ENCODE measurements at places on chromosomes 16 and 17.

DNA sequence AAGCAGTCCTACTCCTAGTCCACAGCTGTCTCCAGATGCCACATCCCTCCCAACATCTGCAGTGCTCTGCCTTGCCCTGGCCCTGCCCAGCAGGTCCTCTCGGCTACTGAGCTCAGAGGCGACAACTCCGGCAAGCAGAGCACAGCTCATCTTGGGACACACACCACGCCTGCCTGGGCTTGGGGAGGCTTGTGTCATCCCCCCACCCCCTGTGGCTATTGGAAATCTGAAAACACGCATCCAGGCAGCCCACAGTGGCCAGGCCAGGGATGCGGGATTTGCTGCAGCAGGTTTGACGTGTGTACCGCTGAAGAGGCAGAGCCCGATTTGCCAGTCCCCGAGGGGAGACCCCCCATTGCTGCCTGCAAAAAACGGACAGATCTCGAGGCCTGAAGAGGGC lies 25.4 kb downstream of the MXRA7 start:
- DNase-seq = no peak

DNA sequence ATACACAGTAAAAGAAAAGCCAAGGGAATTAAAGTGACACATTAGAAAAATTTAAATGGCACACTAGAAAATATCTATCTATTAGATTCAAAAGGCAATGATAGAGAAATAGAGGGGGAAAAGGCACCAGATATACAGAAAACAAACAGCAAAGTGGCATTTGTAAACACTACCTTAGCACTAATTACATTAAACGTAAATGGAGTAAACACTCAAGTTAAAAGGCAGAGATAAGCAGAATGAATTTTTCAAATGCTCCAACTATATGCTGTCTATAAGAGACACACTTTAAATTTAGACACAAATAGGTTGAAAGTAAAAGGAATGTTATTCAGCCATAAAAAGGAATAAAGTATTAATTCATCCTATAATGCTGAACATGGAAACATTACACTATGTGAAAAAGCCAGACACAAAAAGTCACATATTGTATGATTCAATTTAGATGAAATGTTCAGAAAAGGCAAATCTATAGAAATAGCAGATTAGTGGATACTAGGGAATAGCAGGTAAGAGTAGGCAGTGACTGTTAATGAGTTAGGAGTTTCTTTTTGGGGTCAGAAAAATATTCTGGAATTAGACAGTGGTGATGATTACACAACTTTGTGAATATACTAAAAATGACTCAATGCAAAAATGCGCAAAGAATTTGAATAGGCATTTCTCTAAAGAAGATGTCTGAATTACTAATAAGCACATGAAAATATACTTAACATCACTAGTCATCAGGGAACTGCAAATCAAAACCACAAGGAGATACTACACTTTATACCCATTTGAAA lies 92.4 kb downstream of the BRIP1 start:
- no peak for DNase-seq

DNA sequence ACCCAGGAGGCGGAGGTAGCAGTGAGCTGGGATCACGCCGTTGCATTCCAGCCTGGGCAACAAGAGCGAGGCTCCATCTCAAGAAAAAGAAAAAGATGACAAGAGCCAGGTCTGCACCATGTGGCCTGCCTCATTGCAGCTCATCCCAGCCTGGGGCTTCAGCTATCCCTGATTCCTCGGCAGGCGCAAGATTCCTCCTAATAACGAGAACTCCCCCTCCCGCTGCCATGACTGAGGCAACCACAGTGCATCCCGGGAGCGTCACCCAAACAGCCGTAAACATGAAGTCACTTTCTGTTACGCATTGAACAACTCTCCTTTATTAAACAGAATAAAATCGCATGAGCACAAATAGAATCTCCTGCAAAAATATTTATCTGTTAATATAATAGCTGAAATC lies 120.6 kb downstream of the MGAT5B start:
- no peak for DNase-seq

GRCh38 chr16:29984137-29984763 lies 10.6 kb downstream of the TAOK2 start:
- no peak for DNase-seq

- no peak for DNase-seq
These were observed 5.9 kb downstream of the RNF166 start for GRCh38 chr16:88700322-88700635.

DNA sequence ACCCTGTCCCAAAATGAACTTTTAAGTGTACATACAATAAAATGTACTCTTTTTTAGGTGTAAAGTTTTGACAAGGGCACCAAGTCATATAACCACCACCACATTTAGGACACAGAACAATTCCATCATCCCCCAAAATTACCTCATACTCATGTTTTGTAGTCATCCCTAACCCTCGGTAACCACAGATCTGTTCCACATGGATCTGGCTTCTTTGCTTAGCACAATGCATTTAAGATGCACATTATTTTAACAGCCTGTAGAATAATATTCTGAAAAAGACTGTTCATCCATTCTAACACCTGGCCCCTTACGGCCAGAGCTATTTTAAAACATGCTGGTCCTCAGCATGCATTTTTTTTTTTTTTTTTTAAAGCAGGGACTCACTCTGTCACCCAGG lies 25.2 kb upstream of the CFAP20 start:
- no peak for DNase-seq

GRCh38 chr17:79925242-79925957 lies 86.2 kb upstream of the CBX4 start:
- peak; percentile 81 for DNase-seq

GRCh38 chr16:11051879-11052808 lies 107.8 kb downstream of the CLEC16A start:
- no peak for DNase-seq

- peak; percentile 43 for DNase-seq
These were observed 467.3 kb downstream of the KCNJ2 start for GRCh38 chr17:70636517-70637133.

GRCh38 chr16:67674851-67675578 lies 8.4 kb downstream of the C16orf86 start:
- no peak for DNase-seq
